Stimulated activated CD4-positive, alpha-beta T cell treated with anti-CD3 and anti-CD28 coated beads, TNF-alpha, amount 100 ng/mL, for 48 hours (primary cell): ENCODE measurements at places on chromosomes 4 and X.

GRCh38 chr4:7867191-7867590 is 72.5 kb downstream of the AFAP1 start:
- DNase-seq = no peak

DNA sequence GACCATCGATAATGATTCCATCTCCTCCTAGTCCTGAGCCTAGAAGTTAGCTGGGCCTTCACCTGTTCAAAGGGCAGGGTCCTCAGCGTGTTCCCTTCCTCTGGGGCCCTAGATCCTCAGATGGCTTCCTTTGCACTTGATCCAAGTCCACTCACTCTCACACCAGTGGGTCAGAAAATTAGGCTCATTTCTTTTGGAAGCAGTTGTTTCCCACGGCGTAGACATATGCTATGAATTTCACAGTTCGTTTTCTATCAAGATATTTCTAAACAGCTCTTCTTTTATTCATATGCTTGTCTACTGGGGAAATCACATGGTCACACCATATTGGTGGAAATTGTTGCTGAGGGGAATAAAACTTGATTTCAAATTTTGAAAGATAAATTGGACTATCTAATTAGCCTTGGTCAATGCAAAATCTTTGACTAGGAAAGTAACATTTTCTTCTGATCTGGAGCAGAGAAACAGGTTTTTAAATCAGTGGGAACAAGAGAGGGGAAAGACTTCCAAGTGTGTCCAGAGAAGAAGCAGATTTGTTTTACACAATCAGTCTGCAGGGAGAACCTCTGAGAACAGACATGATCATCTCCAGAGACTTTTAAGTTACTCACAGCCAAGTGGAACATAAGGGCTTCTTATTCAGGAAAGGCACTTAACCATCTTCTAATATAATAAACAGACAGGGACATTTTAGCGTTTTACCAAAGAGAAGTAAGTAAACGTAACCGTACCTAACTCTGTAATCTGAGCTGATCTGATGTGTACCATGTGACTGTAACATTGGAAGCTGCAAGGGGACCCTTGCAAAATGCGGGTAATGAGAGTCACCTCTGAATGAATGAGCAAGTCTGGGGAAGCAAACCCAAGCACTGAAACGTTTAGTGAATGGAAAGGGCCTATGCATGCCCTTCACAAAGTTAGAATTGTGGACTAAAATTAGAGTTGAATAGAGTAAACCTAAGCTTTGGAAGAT is 455.7 kb upstream of the FAT1 start:
- no peak for DNase-seq

DNA sequence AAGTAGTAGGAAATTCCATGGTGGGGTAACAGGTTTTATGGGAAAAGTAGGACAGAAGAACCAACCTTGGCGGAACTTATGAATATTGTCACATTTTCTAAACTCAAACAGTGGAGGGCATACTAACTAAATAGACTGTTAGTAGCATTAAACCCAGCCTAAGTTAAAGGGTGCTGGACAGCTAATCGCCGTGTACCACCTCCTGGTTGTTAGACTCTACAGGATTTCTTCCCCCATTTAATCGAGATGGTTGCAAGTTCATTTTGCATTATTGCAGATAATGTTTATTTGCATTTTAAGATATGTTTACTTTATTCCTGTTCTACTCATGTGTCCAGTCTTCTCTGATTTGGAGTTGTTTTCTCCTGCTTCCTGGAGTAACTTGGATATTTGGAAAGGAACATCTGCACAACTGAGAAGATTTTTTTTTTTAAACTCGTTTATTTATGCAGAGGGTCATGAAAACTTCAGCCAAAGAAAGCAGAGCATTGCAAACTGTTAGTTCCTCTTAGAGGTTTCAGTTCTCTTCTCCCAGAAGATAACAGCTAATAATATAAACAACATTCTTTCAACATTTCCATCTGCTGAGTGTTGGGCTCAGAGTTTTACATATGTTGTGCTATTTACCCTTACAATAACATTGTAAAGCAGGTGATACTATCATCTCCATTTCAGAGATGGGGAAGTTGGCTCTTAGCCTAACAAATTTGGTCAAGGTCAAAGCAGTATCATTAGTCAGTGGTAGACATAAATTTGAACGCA is 51.5 kb upstream of the TBC1D9 start:
- DNase-seq = no peak

GRCh38 chr4:3010998-3011397 is 47.6 kb downstream of the GRK4 start:
- no peak for DNase-seq

GRCh38 chr4:7816771-7817170 is 122.9 kb downstream of the AFAP1 start:
- no peak for DNase-seq

DNA sequence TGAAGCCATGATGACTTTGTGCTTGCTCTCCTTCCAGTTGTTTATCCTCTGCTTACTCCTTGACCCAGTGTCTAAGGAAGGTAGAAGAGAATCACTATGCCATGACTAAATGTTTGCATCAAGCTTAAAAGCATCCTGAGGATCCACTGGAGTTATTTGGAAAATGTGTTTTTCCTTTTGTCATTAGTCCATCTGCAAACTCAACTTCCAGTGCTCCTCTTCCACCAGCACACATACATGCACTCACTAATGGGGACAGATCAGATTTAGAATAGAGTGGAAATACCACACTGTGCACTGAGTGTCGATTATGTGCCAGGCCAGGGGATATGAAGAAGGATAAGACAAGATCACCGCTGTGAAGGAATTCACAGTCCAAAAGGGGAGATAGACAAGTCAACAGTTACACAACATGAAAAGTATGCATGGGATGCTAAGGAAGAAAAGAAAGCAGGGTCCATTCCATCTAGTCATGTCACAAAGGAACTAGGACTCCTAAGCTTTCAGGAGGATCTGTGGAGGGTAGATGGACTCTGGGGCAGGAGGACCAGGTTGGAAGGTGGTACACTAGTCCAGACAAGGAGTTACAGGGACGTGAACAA is 1.9 kb downstream of the OCIAD2 start:
- DNase-seq = no peak

DNA sequence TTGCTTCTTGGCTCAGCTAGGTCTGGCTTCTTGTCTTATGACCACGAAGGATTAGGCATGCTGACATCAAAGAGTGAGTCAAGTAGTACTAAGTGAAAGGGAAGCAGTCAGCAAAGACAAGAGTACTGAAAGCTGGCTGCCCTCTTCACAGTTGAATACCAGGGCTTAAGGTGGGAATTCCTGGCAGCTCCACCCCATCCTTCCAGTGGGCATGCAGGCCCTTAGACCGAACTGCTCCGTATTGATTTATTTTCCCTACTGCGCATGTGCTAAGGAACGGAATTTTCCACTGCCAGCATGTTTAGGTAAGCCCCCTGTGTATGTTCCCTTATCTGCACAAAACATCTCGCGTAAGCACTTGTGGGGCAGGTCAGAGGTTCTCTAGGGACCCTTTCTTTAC is 2320.1 kb downstream of the ARAP2 start:
- no peak for DNase-seq

- no peak for DNase-seq
These were observed 18.6 kb upstream of the RNF128 start for GRCh38 chrX:106707771-106708454.

DNA sequence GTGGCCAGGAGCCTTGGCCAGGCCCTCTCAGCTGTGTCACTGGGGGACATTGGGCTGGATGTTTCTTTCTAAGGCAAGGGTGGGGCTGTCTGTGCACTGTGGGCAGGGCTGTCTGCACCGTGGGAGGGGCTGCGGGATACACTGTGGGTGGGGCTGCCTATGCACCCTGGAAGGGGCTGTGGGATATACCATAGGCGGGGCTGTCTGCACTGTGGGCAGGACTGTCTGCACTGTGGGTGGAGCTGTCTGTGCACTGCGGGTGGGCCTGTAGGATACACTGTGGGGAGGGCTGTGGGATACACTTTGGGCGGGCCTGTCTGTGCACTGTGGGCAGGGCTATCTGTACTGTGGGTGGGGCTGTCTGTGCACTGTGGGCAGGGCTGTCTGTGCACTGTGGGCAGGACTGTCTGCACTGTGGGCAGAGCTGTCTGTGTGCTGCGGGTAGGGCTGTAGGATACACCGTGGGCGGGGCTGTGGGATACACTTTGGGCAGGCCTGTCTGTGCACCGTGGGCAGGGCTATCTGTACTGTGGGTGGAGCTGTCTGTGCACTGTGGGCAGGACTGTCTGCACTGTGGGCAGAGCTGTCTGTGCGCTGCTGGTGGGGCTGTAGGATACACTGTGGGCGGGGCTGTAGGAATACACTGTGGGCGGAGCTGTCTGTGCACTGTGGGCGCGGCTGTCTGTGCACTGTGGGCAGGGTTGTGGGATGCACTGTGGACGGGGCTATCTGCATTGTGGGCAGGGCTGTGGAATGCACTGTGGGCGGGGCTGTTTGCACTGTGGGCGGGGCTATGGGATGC is 31.1 kb downstream of the ACOX3 start:
- no peak for DNase-seq

DNA sequence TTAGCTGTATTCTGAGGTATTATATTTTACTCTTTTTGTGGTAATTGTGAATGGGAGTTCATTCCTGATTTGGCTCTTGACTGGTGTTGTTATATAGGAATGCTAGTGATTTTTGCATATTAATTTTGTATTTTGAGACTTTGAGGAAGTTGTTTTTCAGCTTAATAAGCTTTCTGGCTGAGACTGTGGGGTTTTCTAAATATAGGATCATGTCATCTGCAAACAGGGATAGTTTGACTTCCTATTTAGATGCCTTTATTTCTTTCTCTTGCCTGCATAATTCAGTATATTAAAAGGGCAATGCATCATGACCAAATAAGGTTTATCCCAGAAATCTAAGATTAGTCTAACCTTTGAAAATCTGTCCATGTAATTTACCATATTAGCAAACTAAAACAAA is 44.7 kb upstream of the EPGN start:
- no peak for DNase-seq

DNA sequence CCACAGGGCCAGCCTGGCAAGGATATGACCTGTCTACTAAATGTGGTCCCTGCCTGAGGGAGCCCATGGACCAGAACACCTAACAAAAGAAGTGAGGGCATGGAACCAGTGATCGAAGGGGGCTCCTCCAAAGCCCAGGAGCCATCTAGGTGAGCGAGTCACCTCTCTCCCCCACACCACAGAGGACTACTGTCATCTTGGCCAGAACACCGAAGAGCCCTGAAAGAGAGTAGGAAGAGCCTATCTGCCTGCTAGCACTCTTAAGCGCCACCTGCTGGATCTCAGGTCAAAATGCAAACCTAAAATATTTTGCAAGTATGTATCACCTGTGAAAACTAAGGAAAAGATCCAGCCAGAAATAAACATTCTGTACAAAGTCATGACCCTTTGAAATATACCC is 137.9 kb upstream of the ZXDB start:
- DNase-seq = no peak

GRCh38 chr4:67884701-67885100 is 899 bp upstream of the TMPRSS11D start:
- no peak for DNase-seq

DNA sequence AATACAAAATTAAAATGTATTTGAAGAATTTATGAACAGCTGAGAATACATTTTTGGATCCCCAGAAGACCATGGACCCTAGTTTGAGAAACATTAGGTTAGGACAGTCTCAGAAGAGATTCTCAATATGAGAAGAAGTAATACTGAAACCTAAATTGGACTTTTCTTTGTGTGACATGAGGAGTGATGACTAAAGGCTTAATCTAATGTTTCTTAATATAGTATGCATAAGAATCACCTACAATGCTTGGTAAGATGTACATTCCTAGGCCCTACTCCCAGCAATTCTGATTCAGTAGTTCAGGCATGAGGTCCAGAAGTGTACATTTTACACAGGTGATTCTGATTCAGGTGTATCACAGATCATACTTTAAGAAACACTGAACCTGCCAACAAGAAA is 31.6 kb upstream of the HUWE1 start:
- DNase-seq = no peak

GRCh38 chrX:65407157-65407626 is 127.4 kb downstream of the LAS1L start:
- no peak for DNase-seq

- no peak for DNase-seq
These were observed 124.3 kb upstream of the UGT8 start for GRCh38 chr4:114474188-114474800.

GRCh38 chrX:11100281-11101035 is 10.7 kb upstream of the HCCS start:
- no peak for DNase-seq

DNA sequence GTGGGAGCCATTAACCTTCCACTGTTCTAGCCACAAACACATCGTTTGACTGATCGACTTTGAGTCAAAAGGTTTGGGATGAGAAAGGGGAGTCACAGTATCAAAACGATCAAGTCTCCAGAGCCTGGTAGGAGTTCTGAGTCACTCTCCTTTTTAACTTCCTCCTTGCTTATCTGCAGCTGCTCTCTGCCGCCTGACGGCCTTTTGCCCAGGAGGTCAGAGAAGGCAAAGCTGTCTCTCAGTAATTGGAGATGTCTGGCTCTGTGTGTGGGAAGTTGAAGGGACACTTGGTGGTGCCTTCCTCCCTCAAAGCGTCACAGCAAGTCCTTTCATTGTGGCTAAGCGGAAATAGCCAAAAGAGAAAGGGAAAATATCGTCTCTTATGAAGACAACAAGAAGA is 63.1 kb downstream of the ANOS1 start:
- no peak for DNase-seq

GRCh38 chr4:91990726-91991125 is 313.0 kb upstream of the GRID2 start:
- DNase-seq = no peak

- no peak for DNase-seq
These were observed 8.4 kb upstream of the MAB21L2 start for GRCh38 chr4:150573534-150573933.

- DNase-seq = no peak
These were observed 128.5 kb downstream of the LARP7 start for GRCh38 chr4:112765317-112765974.

DNA sequence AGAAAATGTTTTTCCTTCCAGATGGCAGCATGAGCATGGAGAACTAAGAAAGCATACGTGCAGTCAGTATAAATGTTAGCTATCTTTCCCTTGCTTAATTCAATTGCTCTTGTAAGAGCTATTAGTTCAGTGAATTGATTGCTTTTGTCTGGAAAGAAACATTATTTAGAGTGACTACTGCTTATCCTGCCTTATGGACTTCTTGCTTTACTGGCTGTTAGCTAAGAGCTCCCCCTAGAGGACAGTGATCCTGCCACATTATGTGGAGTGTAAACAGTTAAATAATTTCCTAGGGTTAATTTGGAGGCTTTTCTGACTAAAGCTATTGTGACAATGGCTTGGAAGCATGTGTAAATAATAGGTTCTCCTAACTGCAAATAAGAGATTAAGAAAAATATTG is 1402.4 kb downstream of the FAM133A start:
- DNase-seq = no peak

DNA sequence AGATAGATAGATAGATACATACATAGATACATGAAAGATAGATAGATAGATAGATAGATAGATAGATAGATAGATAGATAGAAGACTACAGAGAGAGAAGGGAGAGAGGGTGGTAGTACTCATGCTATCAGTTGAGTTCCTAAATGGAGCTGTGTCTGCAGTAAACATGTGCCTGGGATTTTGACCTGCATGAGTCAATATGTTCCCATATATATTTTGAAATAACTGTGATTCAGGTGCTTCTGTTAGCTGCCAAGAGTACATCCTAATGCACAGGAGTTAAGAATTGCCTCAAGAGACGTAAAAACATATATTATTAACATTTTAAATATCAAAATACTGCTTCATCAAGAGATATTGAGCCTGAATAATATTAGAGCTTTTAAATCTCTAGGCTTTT is 379.4 kb downstream of the GRXCR1 start:
- DNase-seq = no peak
